ENCODE measurements at places on chromosomes 11 and 22.

DNA sequence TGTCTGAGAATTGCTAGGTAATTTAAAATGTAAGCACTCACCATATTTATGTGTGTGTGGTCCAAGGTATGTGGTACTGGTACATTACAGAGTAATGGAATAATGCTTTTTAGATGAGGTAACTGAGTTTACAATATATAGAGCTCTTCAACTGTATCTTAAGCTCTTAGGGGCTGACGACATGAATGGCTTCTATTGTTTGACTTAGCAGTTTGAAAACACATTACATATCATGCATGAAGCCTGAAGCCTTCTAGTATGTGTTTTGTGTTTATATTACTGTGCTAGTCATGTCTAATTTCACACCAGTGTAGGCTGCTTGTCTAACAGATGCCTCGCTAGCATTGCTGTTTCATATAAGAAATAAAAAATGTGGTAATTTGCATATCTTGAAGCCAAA, 37.2 kb downstream of the GAS2 start:
- no peak for DNase-seq

GRCh38 chr22:27443306-27443705, 358.2 kb downstream of the MN1 start:
- no peak for DNase-seq

GRCh38 chr11:5234381-5234834, at the start of gene HBD:
HBD (minus strand) TSS chr11:5234483; CDS start chr11:5234433, 50 bp downstream.
- no peak for DNase-seq

DNA sequence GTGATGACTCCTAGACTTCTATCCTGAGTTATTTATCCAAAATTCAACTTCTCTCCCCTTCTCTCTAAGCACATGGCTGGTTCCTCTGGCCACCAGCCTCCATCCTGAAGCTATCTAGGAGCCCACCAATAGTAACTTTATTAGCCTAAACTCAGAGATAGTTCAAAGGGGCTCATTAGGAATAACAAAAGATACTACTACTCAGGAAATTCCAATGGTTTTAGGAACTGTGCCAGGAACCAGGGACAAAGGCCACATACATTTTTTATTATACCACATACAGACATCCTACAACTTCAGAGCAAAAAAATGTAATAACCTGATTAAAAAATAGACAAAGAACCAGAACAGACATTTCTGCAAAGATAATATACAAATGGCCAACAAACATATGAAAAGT, 27.9 kb downstream of the SLC25A17 start:
- DNase-seq: no peak

GRCh38 chr22:20491346-20491745, 4.2 kb downstream of the KLHL22 start:
- DNase-seq: no peak

- no peak for DNase-seq
Observed at GRCh38 chr11:61873588-61874376, 17.6 kb downstream of the FADS3 start.

DNA sequence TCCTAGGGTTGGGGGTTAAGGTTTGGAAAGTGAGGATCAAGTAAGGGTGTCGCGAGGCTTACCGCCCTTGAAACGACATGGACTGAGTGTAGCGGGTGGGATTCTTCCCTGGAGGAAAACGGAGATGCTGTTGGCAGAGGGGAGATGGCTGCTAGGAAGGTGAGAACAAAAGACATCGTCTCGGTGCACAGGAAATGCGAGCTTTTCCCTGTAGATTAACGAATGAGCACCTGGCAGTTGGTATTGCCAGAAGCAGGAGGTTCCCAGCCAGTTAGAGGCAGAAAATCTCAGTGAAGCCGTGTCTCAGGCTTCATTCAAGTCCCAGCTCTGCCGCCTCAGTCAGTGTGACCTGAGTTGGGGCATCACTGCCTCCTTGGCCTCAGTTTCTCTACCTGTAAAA, 1.4 kb upstream of the LHFPL7 start:
- DNase-seq: no peak

DNA sequence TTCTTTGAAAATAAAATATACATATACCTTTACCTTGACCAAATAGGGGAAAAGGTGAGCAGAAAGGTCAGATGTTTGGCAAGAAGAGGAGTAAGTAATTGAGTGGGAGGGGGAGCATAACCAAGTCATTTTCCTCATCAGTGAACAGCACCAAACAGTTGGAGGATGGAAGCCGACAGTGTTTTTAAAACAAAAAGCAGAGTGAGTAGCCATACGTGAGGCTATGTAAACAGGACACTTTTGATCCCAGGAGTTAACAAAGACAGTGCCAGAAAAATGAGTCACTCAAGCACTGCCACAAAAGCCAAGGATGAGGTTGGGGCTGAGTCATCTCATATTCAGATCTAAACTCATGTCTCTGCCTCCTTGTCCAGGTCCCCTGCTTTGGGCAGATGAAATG, 734.7 kb downstream of the KCNA4 start:
- DNase-seq: no peak

DNA sequence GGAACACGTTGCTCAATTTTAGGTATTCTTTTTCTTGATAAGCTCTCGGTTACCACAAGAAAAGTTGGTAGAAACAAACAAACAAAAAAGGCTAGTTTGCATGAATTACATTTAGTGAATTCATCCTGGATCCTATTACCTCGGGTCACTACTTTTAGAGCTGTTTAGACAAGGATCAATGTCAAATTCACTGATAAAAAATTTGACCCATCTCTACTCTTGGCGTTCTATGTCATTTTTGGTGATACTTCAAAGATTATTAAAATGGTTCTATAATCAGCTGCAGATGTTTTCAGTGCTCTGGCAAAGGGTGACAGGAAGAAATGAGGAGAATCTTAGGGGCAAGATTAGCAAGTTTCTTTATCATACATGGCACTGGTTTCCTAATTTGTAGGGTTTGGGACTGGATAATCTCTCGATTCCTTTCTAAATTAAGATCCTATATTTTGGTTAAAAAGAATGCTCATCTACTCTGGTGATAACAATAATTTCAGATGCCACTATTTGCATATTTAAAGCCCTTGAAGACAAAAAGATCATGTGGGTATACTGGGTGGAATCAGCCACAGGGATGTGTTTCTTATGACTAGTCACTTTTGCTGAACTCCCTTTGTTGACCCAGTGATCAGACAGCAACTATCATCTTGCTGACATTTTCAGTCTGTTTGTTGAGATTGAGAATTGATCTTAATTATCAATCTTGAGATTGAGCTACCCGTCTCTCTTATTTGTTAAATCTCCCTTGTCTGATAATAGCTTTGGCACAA, 442.9 kb downstream of the AASDHPPT start:
- no peak for DNase-seq

GRCh38 chr22:33883961-33884808, 36.1 kb downstream of the LARGE1 start:
- no peak for DNase-seq
